ENCODE measurements at places on chromosomes 6 and 20.

GRCh38 chr6:158661156-158661685, 11.4 kb downstream of the SYTL3 start:
- no peak for DNase-seq

- DNase-seq = no peak
Observed at GRCh38 chr6:107667790-107668189, 156.3 kb downstream of the SCML4 start.

DNA sequence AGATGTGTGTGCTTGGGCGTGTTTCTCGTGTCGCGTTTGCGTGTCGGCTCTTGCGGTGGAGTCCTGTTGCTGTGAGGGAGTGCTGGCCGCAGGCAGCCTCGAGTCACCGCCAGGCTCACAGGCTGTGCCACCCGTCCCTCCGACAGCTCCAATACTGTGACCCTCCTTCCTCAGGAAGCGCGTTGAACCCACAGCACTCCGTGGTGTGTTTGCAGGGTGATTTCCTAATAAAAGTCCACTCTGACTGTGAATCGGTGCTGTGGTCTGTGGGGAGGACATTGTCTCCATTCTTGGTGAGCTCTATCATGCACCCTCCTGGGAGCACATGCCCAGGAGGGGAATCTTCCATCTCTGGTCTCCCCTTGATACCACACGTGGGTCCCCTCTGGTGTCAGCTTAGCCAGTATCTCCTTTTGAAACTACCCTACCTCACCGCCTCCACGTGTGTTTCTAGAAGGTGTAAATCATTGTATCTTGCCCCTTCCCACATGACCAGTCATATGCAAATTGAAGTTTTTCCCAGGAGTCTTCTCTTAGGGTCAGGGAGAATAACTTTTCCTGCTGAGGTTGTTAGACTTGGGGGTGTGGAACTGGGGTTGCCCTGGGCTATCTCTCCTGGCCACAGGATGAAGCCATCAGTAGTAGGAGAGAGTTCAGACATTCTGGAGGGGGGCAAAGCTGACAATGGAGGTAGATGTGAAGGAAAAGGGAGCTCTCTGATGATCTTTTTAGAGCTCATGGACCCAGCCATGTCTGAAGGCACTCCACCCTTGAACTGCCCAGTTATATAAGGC, 13.3 kb upstream of the PCMTD2 start:
- DNase-seq = no peak

GRCh38 chr20:61976263-61976643, 89.4 kb downstream of the TAF4 start:
- no peak for DNase-seq

- no peak for DNase-seq
Observed at GRCh38 chr6:166966268-166966667, 9.9 kb upstream of the RNASET2 start.

- DNase-seq = no peak
Observed at GRCh38 chr6:139236105-139236504, 55.7 kb downstream of the TXLNB start.

- DNase-seq = no peak
Observed at GRCh38 chr6:47323321-47323720, 13.6 kb upstream of the TNFRSF21 start.

DNA sequence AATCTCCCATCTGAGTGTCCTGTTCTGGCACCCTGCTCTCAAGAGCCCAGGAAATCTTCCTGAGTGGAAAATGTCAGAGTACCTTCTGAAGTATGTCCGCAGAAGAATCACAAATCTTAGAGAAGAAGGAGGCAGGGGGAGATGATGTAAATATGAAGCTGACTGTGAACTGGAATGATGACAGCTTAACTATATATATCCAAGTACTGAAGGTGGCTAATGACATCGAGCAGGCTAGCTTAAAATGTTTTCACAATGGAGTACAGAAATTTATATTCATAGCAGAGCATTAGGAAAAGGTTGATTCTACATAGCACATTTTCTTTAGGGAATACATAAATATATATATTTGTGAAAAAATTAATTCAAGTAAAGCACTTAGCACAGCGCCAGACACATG, 64.3 kb downstream of the BMP5 start:
- no peak for DNase-seq

GRCh38 chr20:31972471-31973021, 4.6 kb downstream of the XKR7 start:
- DNase-seq = no peak

GRCh38 chr6:155412335-155412734, 43.3 kb downstream of the NOX3 start:
- no peak for DNase-seq

DNA sequence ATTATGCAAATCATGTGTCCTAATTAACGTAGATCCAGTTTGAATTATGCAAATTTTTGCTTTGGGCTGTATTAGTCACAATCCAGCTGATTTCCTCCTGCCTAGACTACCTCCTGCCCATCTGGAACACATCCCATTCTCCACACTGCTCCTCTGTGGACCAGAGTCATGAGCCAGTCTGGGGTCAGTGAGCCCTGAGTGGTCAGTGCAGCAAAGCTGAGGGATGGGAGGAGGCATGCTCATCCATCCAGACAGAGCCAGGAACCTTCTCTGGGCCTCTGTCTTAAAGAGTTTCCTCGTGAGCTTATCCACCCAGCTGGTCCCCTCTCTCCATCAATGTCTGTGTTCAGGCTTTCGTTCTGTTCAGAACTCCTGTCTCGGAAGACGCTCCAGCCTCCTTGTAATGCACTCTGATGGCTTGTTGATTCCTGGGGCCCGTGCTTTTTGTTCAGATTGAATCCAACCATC, 747.8 kb downstream of the PTPRT start:
- no peak for DNase-seq

DNA sequence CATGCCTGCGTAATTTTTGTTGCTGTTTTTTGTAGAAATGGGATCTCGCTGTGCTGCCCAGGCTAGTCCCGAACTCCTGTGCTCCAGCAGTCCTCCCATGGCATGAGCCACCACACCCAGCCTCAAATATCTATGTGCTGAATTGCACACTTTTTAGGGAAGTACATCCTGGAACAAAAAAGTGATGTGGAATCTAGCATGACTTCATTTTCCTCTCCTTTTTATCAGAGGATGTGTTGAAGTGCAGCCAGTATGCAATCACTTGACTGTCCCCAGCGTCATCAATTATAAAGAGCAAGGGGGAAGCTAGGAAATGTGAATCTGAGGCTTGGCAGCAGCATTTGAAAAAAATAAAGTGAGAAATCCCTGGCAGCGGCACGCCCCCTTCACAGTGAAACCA, 6.4 kb upstream of the EXOC2 start:
- DNase-seq = no peak

DNA sequence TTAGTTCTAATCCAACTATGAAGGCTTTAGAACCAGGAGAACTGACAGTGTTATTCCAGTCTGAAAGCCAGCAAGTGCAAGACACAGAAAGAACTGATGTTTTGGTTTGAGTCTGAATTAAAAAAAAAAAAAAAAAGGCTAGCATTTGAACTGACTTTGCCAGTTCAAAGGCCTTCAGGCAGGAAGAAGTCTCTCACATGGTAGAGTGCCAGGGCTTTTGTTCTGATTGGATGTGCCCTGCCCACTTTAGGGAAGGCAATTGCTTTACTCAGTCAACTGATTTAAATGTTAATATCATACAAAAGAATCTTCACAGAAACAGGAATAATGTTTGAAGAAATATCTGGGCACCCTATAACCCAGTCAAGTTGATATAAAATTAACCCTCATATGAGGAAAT, 212.2 kb downstream of the HIVEP2 start:
- DNase-seq = no peak

- no peak for DNase-seq
Observed at GRCh38 chr20:44805979-44806620, 4.2 kb downstream of the RIMS4 start.

GRCh38 chr20:62067547-62068260, 2.0 kb upstream of the TAF4 start:
- DNase-seq = no peak

- no peak for DNase-seq
Observed at GRCh38 chr20:20448881-20449280, 81.0 kb downstream of the INSM1 start.

DNA sequence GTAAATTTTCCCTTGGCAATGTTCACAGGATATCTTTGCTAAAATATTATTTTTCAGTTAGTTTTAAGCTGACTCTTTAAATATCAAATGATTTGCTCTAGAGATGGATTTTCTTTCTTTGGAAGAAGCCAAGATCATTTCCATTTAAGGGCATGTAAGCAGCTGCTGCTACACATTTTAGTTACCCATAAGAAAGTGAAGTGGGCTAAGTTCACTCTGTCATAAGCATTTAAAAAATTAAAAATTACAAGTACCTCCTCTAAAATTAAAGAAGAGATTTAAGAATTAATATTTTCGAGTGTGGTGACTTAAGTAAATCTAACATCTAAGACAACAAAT, 1.2 kb upstream of the PLN start:
- DNase-seq = no peak

DNA sequence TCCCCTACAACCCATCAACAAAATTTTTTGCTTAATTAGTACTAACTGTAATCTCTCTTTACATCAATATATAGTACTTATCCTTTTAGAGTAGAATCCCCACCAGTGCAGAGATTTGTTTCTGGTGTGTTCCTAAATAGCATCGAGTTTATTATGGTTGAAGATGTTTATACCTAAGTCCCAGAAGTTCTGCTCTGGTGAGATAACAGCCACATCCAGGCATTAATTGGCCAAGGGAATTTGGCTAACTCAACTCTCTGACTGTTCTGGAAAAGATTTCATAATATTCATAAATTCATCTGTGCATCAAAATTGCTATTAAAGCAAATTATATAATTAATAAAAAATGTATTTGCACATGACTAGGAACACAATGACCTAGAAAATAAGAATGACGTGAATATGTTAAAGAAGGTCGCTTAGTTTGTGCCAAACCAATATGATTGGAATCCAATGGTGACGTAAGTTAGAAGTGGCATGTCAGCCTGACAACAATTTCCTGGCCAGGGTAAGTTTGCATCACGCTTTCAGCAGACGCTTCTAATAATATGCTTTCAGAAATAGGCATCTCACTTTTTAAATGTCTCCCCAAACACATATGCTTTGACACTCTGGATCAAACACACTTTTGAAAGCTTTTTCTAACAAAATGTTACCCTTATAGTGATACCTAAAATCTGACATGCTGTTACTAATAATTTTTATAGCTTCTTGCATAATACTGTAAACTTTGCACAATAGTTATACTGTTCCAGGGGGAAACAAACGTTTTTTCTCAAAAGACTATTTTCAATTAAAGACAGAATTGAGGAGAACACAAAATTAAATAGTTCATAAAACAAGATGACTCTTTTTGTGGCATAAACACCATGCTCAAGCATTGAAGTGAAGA, 236.7 kb downstream of the TENT5A start:
- DNase-seq = no peak

GRCh38 chr20:56091628-56092234, 86.4 kb upstream of the CBLN4 start:
- no peak for DNase-seq

DNA sequence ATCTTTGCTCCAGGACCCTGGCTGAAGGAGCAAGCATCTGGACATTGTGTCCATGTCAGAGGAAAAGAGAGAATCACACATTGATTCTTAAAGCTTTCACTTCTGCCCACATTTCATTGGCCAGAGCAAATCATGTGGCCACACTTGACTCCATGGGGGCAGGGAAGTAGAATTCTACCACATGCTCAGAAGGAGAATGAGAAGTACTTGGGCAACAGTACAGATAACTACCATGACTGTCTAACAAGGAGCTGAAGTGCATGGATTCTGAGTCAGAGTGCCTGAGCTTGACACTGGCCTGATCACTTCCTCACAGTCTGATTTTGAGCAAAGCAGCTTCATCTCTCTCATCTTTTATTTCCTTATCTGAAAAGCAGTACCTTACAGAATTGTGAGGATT, 38.6 kb downstream of the GHRH start:
- DNase-seq = no peak

- DNase-seq = no peak
Observed at GRCh38 chr6:130908188-130908587, 81.0 kb downstream of the SMLR1 start.

DNA sequence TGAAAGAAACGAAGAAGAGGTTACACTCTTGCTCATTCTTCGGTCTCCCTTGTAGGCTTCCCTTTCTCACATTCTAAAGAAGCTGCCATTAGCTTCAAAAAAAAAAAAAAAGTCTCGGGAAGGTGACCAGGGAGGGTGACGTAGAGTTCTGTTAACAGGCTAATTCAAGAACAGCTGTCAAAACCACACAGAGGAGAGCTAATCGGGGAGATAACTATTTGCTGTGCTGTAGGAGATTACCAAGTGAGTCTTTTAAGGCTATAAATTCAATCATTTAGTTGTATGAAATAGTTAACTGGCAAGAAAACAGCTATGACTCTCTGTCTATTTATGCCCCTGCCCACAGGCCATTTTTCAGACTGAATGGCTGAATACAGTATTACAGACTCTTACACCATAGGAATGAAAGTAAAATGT, 256.8 kb downstream of the SYNE1 start:
- no peak for DNase-seq

DNA sequence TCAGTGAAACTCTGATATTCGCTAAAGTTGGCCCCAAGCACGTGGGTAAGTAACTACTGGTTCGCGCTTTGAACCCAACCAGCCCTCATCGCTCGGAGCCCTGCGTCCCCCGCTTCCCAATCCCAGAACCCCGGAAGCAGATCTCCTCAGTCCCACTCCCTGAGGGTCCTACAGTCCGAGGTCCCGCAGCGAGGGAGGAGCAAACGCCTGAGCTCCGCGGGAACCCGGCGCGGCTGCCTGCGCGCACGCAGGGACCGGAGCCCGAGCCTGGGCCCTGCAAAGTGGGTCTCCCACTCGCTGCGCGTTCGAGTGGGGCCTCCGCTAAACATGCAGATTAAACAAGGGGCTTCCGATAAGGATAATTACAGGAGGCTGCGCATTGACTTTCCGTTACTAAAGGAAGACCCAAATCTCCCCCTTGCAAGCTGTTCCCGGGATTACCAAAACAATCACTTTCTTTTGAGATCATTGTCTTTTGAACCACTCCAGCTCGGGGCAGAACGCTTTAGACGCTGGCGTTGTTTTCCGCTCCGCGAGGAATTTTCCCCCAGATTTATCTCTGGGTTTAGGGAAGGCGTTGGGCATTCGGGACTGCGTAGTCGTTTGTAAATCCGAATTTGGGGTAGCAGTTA, 1.3 kb upstream of the VSX1 start:
- DNase-seq = no peak

DNA sequence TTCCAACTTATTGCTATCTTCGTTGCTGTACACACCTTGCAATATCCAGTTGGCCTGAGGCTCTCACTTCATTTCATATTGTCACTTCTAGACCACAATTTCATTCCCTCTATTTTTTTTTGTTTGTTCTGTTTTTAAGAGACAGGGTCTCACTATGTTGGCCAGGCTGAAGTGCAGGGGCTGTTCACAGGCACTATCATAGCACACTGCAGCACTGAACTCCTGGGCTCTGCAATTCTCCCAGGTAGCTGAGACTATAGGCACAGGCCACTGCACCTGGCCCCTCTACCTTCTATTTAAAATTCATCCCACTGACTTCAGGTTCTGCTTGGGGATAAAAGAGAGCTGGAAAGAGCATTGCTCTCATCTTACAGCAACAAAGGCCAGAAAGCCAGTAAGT, 4.7 kb upstream of the LINC00237 start:
- DNase-seq = no peak

- DNase-seq = no peak
Observed at GRCh38 chr6:127119102-127120022, 891 bp downstream of the RSPO3 start.

GRCh38 chr6:12580290-12580689, 136.3 kb upstream of the PHACTR1 start:
- DNase-seq = no peak

- DNase-seq = no peak
Observed at GRCh38 chr20:1840817-1841553, 54.2 kb upstream of the SIRPA start.

GRCh38 chr6:63985223-63985622, 349.6 kb downstream of the PHF3 start:
- no peak for DNase-seq

- no peak for DNase-seq
Observed at GRCh38 chr20:43539975-43540672, 18.7 kb upstream of the SGK2 start.

Data from T-helper 17 cell (primary cell).